Upper lobe of left lung (tissue), 6 donors: ENCODE measurements at places on chromosomes 5 and 9. TPM values are rescaled to one million over a fixed set of nuclear protein-coding genes. Genes with fewer than 3 reads are reported as not detected.

DNA sequence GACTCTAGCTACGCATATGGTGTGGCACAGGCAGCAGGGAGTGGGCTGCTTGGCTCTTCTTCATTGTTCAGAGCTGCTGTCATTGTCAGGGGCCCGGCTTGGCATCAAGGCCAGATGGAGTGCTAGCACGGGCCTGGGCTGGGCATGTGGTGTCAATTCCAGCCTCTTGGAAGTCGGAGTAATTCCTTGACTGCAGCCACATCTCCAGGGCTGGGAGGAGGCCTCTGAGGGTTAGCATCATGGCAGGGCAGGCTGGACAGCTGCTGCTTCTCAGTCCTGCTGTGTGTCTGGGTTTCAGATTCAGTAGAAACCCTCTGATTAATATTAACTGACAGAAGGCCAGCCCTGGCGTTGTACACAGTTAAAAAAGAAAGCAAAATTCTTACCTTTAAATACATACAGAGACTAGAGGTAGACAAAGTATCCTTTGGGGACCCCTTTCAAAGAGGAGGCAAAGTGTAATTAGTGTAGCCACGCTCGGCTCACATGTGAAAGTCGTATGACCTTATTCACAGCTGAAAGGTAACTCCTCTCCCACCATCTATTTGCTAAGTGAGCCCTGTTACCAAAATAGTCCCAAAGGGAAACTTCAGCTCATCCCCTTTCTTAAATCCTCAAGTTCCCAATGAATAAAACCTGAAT, 126.4 kb downstream of the DOCK2 start:
- H3K27ac ChIP-seq = no peak overlapping the region
- no peak overlapping the region for H3K4me3 ChIP-seq
- DNase-seq = no peak
- H3K36me3 ChIP-seq = no peaks in the 10 kb centered on the region

- H3K4me3 ChIP-seq = no peak overlapping the region
- DNase-seq = no peak
- H3K27me3 ChIP-seq = no peaks in the 10 kb centered on the region
- H3K36me3 ChIP-seq = no peaks in the 10 kb centered on the region
- H3K27ac ChIP-seq = no peak overlapping the region
- H3K4me1 ChIP-seq = no peaks in the 10 kb centered on the region
Measured at GRCh38 chr9:26264709-26265601, 586.7 kb upstream of the TUSC1 start.

DNA sequence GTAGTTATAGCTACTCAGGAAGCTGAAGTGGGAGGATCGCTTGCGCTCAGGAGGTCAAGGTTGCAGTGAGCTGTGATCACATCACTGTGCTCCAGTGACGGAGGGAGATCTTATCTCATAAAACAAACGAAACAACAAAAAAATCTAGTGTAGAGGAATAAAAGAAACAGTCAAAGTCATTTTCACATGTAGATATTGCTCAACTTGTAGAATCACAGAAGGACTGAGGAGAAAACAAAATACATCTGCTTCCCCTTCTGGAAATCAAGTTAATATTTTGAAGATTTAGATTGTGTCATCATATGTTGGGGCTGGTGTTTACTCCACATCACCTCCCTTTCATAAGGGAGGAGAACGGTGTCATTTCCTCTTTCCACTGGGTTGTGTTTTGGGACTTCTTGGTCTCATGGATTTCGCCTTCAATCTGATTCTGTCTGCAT, 8.2 kb upstream of the SLC46A2 start:
- no peak for DNase-seq
- no peak overlapping the region for H3K4me3 ChIP-seq
- H3K27me3 ChIP-seq = no peaks in the 10 kb centered on the region
- peaks cover 4% of the 10 kb centered on the region for H3K4me1 ChIP-seq
- H3K36me3 ChIP-seq = no peaks in the 10 kb centered on the region

- DNase-seq = no peak
- H3K4me3 ChIP-seq = no peak overlapping the region
- H3K36me3 ChIP-seq = no peaks in the 10 kb centered on the region
- H3K27ac ChIP-seq = no peak overlapping the region
- no peaks in the 10 kb centered on the region for H3K4me1 ChIP-seq
- H3K27me3 ChIP-seq = no peaks in the 10 kb centered on the region
Measured at GRCh38 chr5:93381057-93381456, 200.0 kb downstream of the NR2F1-AS1 start.

DNA sequence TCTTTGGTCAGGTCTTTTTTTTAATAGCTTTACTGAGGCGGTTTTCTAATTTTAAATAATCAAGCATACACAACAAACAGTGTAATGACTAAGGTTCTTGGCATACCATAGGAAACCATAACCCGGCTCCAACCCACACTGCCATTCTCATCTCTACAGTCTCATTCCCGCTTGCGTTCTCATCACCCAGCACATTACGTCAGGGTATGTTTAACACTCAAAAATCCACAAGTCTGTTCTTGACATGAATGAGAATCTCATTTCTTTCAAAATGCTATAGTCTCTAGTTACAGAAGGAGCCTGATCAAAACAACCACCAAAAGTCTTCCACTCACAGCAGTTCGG, 505 bp downstream of the C5orf34 start:
- H3K4me3 ChIP-seq = peak overlapping the region; percentile 68
- peaks cover 6% of the 10 kb centered on the region for H3K4me1 ChIP-seq
- DNase-seq = no peak
- peak overlapping the region; percentile 62 for H3K27ac ChIP-seq
- H3K27me3 ChIP-seq = no peaks in the 10 kb centered on the region

DNA sequence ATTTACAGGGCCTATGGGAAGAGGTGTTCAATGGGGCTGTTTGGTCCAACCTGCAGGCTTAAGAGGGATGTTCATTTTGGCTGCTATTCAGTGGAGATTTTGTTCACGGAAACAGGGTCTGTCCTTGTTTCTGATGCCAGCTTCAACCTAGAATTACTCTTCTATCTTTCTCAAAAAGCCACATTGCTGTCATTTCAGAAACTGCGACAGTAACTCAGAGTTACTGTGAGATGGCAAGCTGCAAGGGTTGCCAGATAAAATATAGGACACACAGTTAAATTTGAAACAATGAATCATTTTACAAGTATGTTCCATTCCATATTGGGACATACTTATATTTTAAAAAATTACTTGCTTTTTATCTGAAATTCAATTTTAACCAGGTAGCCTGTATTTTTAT, 128.0 kb downstream of the NPR3 start:
- DNase-seq = no peak
- peaks cover 5% of the 10 kb centered on the region for H3K4me1 ChIP-seq
- H3K27me3 ChIP-seq = no peaks in the 10 kb centered on the region
- H3K36me3 ChIP-seq = no peaks in the 10 kb centered on the region
- H3K4me3 ChIP-seq = no peak overlapping the region
- H3K27ac ChIP-seq = no peak overlapping the region

DNA sequence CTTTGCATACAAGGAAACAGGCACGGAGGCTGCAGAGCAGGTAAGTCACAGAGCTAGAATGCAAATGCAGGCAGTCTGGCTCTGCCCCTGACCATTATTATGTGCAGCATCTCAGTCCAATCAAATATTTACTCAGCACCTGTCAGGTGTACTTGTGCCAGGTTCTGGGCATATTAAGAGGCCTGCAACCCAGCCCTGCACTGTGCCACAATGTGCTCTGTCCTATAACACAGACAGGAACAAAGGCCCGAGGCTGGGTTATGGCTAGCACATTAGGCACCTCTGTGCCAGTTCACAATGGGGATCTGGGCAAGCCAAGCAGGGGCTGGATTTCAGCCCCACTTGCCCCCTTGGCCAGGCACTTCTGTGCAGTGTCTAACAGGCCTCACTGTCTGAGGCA, 14.0 kb downstream of the ARL15 start:
- peaks cover 33% of the 10 kb centered on the region for H3K4me1 ChIP-seq
- no peak overlapping the region for H3K4me3 ChIP-seq
- peak overlapping the region; percentile 23 for H3K27ac ChIP-seq
- no peak for DNase-seq

The F12 gene
- total RNA-seq = 7.8 TPM

The PCSK1 gene
- total RNA-seq = 0.79 TPM

The CSF1R gene
- total RNA-seq = 51.8 TPM

The GABRA1 gene
- not detected for total RNA-seq

The ADRB2 gene
- 38.0 TPM for total RNA-seq

The PCDHA10 gene
- 1.2 TPM for total RNA-seq

The SEMA5A gene
- total RNA-seq = 22.9 TPM

The CLPTM1L gene
- 248 TPM for total RNA-seq
